ENCODE measurements at places on chromosomes 7 and 10.
A peak's percentile ranks its signal among the peaks of the same experiment; 100 is the strongest.

DNA sequence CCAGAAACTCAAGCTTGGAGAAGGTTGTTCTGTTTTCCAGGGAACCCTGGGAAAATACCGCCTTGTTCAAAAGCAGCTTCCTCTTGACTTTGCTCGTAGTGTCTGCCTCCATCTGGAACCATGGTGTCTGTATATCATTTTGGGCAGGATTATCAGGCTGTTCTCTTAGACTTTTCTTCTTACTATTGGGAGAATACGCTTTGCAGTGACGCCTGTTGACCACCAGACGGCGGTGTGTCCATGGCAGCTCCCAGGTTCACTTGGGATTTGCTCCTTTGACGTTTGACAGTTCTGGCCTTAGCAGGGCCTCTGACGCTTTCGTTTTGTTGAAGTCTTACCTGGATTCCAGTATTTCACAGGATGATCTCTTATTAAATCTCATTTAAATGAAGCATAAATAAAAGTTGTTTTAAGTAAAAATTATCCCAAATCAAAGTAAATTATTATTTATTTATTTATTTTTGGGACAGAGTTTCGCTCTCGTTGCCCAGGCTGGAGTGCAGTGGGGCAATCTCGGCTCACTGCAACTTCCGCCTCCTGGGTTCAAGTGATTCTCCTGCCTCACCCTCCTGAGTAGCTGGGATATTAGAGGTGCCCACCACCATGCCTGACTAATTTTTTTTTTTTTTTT lies 41.8 kb upstream of the GJD4 start:
- peak; percentile 31 for DNase-seq

DNA sequence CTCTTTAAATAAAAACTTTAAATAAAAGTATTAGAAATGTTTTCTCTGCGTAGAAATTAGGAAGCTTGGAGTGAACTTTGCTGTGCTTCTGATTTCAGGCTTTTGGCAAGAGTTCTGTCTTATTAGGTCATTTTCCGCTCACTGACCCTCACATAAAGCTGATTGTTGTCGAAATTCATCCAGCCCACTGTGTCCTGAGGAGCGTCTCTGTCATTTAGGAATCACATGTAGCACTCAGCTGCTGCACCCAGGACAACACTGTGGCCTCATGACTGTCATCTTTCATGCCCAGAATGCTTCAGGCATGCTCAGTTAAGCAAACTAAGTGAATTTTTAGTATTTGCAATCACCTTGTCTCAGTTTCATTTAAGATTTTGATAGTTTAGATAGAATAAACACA lies 57.8 kb upstream of the MSRB2 start:
- no peak for DNase-seq

- DNase-seq, result no peak
Measured at GRCh38 chr10:34641147-34641912, 173.8 kb downstream of the PARD3 start.

DNA sequence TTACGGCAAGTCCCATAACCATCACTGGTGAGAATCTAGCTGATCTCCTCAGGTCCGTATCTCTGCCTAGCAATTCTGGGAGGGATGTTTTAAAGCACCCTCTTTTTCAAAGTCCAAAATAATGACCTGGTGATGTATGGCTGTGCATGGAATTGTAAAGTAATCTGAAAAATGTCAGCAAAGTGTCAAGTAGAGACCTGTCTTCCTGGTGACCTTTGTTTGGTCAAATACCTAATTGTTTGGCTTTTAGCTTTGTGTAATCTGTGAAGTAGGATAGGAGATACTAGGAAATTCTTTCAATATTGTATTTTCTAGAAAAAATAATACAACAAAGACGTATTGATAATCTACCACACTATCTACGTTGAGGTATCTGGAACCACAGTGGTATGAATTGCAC lies 51.0 kb downstream of the ABCB5 start:
- DNase-seq, result no peak

- DNase-seq, result no peak
Measured at GRCh38 chr7:130410868-130411541, 29.8 kb downstream of the CEP41 start.

DNA sequence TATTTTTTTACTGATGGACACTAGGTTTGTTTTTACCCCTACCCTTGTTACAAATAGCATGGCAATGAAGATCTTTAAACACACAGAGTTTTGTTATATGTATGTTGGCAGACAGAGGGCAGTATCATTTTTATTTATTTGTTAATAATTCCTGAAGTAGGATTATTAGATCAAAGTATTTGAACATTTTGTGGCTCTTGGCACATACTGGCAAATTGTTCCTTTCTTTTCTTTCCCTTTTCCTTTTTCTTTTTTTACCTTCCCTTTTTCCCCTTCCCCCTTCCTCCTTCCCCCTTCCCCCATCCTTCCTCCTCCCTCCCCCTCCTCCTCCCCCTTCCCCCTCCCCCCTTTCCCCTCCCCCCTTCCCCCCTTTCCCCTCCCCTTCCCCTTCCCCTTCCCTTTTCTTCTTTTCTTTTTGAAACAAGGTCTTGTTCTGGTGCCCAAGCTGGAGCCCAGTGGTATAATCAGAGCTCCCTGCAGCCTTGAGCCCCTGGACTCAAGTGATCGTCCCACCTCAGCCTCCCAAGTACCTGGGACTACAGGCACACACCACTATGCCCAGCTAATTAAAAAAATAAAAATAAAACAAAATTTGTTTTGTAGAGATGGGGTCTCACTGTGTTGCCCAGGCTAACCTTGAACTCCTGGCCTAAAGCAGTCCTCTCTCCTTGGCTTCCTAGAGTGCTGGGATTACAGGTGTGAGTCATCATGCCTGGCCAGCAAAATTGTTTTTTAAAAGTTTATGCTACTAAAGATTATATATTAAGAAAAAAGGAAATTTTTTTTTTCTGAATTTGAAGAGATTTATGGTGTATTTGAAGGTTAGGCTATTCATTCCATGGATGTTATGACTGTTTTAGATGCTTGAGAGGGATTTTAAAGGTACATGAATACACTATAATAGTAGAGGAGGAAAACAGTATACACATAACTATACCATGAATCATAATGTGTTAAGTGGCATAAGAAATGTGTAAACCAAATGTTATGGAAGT lies 39.3 kb downstream of the SEPTIN7 start:
- peak; percentile 77 for DNase-seq

DNA sequence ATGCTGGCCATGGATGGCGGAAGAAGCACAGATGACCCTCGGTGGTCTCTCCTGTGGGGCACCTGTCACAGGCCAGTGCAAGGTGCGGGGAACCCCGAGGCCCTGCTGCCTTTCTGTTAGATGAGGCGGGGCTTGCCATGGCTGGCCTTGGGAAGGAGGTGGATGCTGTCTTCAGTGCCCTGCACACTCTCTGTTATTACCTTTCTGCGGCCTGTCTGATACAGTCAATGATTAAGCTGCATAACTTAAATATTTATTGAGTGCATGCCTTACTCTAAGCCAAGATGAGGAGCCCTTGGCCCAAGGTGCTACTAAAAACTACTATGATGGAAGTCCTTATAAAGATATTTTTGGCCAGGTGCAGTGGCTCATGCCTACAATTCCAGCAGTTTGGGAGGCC lies 36.7 kb upstream of the MNX1 start:
- no peak for DNase-seq

GRCh38 chr7:101717628-101718357 lies 88.7 kb upstream of the MYL10 start:
- DNase-seq, result peak; percentile 68

- no peak for DNase-seq
Measured at GRCh38 chr7:19464751-19465150, 244.1 kb downstream of the POLR1F start.
